Astrocyte (in vitro differentiated cells and primary cell): ENCODE measurements at places on chromosomes 5 and 9.
A peak's percentile ranks its signal among the peaks of the same experiment; 100 is the strongest.

- DNase-seq: no peak
These were observed 795.0 kb downstream of the EFNA5 start for GRCh38 chr5:106875591-106876297.

DNA sequence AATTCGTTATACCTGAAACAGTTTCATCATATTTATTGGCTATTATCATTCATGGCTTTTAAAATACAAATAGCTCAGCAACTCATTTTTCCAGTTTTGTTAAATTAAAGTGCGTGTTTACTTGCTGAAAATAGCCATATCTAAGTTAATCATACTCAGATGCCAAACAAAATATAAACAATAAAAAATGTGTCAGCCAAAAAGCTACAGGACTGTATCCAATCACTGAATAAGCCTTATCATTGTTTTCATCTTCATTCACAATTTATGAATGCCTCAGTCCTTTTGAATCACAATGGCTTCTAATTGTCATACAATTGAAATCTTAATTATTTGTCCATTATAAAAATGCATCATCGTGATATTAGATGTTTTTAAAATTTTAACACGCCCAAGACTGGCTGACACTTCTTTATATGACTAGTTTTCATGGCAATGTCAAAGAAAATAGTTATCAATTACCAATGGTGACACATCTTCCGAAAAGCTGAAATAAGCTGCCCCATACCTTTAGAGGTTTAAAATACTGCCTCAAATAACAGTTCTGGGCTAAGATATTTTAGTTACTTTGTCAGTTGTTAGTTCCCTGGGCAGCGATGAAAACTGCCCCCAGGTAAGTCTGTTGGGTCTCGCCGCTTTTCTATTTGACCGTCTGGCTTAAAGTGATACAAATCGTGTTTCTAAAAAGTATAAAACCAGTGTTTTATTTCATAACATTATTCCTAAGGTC is 1.8 kb downstream of the NFIB start:
- no peak for DNase-seq

DNA sequence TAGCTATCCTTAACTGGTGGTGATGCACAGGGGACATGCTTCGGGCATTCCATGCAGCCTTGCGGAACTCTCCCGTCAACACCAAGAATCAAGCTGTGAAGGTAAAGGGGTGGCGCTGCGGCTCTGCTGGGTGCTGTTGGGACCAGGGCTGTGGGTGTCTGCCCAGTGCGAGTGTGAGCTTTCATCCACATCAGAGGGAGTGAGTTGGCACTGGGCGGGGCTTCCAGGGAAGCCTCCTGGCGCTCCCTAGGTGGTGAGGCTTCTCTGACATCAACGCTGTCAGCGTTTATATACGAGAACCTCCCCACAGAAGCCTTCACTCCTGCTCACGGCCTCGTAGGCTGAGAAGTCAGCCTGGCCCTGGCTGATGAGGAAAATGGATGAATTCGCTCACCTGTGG is 11.7 kb downstream of the ARPC5L start:
- DNase-seq: no peak

DNA sequence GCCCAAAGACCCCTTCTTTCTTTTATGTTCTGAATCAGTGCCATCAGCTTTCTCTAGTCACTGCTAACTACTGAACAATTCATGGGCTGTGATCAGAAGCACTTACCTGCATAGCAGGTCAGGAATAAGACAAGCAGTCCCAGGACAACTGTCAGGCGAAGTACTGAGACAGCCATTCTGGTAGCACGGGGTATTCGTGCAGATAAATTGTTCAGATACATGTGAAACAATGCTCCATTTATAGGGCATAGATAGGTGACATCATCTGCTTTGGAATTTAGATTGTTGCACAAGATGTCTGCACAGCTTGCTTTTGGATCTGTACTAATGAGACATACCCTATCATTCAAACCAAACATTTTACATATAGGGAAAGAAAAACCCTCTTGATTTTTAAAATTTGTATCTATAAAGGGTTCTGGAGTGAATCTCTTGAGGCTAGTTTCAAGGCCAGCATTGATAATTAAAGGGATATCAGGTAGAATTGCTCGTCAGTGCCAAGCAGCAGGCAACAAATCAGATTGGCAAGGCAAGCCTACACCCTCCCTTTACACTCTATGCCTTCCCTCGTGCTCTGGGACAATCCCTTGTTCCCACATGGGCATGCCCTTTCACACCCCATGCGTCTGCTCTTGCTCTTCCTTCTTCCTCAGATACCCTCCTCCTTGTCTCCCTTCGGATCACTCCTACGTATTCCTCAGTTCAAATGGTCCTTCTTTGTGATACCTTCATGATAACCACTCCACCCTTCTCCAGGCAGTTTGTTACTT is at the start of gene C5orf46:
TSS of gene C5orf46 (minus strand) at position 213 of the 770 bp plus-strand sequence. CDS start at position 176, 37 bp downstream.
- peak; percentile 84 for DNase-seq

- DNase-seq: no peak
These were observed 17.2 kb upstream of the TTLL11 start for GRCh38 chr9:122110100-122110833.
